ENCODE measurements at places on chromosomes 16 and 17.

DNA sequence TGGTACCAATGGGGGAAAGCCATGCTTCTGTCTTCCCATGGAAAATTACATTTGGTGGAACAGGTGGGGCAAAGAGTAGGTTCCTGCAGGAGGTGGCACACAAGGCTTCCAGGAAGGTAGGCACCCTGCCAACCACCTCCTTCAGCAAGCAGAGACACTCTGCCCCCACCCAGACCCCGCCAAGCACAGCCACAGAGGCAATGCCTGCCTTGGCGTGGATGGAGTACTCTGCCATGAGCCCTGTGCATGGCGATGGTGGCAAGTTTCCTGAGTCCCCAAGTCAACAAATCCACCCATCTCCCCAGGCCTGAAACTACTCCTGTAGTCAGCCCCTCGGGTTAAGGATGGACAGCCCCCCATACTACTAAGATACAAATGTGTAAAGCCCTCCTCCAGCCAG is 119.2 kb upstream of the GNAO1 start:
- no peak for DNase-seq

GRCh38 chr16:155031-155398 is 2.6 kb downstream of the HBZ start:
- DNase-seq = no peak

DNA sequence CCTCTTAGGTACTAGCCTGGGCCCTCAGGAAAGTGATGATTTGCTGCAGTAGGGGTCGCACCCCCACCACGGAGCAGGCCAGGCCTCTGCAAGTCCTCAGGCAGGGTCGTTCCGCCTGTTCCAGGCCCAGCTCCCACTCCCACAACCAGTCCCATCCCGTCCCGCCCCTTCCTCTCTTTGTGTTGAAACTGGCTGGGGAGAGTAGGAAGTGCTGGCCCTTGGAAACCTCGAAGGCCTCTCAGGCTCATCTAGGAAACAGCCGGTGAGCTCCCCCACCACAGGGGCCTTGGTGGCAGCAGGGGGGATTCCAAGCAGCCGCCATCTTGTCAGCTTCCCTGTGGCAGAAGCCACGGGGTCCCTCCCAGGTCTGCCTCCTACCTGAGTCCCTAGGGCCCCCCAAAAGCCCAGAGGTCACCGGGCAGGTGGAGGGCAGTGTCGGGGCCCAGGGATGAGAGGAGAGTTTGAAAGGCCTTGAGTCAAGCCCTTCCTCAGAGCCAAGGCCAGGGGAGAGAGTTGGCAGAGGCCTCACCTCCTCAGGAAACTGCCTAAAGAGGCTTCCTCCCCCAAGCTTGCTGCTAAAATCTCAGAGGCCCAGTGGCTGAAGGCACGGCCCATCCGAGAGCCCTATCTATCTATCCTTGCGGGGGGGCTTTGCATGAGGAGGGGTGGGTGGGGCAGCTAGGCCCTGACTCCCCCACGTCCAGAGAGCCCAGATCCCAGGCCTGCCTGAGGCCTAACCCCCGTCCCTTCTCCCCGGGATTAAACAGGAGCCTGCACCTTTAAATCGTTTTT is 22.2 kb downstream of the MMP15 start:
- DNase-seq = peak; percentile 11

- no peak for DNase-seq
Measured at GRCh38 chr17:80709090-80709695, 164.6 kb downstream of the RPTOR start.

DNA sequence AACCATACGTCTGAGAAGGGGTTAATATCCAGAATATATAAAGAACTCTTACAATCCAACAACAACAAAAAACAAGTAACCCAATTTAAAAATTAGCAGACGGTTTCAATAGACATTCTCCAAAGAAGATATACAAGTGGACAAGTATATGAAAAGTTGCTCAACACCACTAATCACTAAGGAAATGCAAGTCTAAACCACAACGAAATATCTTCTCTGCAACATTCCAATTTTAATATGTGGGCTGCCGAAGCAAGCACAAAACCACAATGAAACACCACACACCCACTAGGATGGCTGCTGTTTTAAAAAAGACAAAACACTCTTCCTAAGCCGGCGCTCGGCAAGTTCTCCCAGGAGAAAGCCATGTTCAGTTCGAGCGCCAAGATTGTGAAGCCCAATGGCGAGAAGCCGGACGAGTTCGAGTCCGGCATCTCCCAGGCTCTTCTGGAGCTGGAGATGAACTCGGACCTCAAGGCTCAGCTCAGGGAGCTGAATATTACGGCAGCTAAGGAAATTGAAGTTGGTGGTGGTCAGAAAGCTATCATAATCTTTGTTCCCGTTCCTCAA is 5.9 kb upstream of the SLC13A2 start:
- DNase-seq = no peak

GRCh38 chr16:29644973-29645693 is 17.9 kb upstream of the SPN start:
- DNase-seq = no peak

DNA sequence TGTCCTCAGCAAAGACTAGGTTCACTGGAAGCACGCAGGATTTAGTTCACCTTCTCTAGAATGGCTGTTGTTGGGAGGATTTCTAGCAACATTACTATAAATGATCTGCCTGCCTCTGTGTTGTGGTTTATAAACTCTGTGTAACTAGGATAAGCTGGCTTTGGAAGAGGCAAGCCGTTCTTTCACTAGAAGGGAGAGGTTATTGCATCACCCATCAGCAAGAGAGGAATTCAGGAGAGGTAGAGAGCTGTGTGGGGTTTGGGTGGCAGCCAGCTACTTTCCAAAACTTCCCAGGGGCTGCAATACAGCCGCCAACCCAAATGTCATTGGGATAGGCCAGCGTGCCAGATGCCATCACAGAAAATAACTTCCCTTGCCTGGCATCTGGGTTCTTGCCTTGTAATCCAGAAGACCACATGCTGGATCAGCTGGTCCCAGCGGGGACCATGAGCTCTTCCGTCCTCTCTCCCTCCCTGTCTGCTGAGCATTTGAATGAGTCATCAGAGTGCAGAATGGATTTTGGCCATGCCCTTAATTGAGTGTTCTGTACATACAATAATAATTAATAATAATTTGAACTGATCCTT is 95.7 kb upstream of the RBFOX1 start:
- no peak for DNase-seq

- DNase-seq = no peak
Measured at GRCh38 chr16:50384500-50385135, 15.8 kb upstream of the BRD7 start.

- no peak for DNase-seq
Measured at GRCh38 chr16:15903960-15904359, 15.6 kb upstream of the CEP20 start.

DNA sequence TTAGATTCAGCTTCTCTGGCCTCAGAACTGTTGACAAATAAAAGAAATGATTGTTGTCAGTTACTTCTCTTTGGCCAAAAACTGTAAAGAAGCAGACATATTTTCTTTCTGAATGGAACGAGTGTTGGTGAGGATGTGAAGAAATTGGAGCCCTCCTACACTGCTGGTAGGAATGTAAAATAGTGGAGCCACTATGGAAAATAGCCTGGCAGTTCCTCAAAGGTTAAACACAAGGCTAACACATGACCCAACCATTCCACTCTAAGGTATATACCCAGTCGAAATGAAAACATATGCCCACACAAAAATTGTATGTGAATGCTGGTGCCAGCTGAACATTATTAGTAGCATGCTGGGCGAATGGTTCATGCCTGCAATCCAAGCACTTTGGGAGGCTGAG is 14.2 kb upstream of the KRT24 start:
- DNase-seq = no peak

- no peak for DNase-seq
Measured at GRCh38 chr16:81041696-81042095, 6.1 kb downstream of the ATMIN start.

DNA sequence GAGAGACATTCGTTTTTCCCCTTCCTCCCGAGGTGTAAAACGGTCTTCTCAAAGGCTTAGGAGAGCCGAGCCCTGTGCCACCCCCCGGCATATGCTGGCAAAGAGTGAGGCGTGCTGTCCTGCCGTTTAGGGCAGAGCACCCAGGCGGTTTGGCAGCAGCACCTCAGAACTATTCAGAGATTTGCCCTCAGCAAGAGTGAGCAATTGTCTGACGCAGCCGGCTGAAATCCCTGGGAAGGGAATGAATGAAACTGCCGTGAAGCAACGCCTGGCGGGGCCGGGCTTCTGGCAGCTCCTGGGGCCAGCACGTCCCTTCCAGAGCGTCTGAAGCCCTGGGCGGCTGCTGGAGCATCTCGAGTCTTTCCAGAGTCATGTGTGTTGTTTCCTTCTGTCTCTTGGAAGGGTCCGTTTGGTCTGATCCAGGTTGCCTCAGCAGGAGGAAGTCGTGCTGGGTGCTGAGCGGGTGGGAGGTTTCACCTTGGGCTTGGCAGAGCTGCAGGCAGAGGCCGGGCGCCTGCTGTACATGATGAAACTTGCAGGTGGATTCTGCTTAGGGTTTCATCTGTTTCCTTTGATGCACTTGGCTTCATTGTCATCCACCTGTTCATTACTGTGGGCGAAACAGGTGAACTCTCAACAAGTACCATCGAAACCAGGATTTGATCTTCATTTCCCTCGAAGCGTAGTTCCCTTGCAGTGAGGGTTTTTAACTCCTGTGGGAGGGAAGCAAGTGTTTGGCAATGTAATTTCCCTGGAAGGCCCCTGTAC is 35.4 kb downstream of the TBCD start:
- DNase-seq = no peak

- no peak for DNase-seq
Measured at GRCh38 chr17:56158344-56158743, 5.1 kb downstream of the ANKFN1 start.

DNA sequence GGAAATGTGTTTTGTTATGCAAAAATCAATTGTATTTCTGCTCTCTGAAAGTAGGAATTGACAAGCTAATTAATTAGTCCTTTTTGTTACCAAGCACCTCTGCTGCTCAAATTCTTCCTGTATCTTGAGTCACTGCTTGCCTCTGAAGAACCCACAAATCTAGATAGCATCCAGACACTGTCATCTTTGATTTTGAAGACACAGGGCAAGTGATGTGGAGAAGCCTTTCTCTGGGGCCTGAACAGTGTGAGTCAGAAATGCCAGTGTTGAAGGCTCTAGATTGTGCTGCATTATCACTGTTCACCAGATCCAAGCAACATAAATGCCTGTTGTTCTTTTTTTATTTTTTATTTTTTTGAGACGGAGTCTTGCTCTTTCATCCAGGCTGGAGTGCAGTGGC is 10.9 kb upstream of the ST6GALNAC1 start:
- DNase-seq = no peak

DNA sequence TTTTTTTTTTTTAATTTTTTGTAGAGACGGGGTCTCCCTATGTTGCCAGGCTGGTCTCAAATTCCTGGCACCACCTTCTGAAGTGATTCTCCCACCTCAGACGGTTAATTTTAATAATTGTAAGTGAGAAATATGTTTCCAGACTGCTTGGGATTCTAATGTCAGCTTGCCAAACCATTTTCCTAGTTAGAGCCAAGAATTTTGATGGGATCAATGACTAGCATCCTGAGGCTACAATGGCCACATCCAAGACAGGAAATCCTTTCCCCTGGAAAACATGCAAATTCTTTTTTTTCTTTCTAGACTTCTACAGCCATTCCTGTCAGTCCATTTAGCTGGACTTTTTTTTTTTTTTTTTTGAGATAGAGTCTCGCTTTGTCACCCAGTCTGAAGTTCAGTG is 32.6 kb downstream of the IGF2BP1 start:
- DNase-seq = no peak

DNA sequence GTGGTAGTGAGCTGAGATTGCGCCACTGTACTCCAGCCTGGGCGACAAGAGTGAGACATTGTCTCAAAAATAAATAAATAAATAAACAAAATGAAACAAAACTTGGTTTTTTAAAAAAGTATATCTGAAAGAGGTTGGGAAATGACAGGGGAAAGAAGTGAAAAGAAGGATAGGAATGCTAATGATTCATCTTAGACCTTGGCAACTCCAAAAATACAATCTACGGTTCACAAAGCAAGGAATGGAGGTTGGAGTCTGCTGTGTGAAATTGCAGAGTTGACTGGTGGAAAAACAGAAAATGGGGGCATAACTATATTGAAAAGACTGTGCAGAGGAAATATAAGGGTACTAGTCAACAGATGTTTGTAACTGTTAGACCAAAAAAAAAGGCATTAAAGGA is 40.0 kb upstream of the CD300E start:
- no peak for DNase-seq

- no peak for DNase-seq
Measured at GRCh38 chr17:27466743-27467375, 10.6 kb downstream of the KSR1 start.

DNA sequence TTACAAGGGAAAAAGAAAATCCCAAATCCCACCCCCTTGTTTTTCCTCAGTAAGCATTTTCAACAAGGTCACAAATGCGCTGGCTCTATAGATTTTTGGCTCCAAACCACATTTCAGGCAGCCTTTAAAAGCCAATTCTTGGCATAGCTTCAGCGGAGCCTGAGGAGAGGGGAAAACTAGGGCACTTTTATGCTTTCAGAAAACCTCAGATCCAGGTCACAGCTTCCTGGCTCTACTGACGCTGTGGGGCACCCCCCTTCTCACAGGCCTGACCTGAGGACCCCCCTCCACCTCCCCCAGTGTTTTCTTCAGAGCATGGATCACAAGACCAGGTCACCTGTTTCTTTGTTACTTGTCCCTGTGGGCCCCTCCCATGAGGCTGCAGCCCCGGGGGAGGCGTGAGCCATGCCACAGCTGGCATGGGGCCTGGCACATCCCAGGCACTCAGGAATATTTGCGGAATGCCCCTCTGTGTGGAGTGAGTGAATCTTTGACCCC is 30.1 kb upstream of the MTSS2 start:
- no peak for DNase-seq

- DNase-seq = peak; percentile 34
Measured at GRCh38 chr16:24838554-24839266, 7.1 kb upstream of the SLC5A11 start.

DNA sequence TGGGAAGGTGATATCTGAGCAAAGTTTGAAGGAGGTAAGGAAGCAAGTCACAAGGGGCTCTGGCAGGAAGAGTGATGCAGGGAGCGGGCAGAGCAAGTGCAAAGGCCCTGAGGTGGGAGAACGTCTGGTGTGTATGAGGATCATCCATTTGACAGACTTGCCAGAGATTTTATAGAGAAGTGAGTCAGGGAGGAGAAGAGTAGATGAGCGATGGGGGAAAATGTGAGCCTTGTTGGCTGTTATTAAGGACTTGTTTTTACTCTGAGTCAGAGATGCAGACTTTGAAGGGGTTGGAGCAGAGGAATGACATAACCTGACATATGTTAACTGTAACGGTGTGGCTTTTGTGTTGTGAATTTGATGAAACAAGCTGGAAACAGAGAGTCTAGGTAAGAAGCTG is 3.5 kb upstream of the CLEC10A start:
- no peak for DNase-seq
